ENCODE measurements at places on chromosomes 3 and 15. TPM values are rescaled to one million over a fixed set of nuclear protein-coding genes. Genes with fewer than 3 reads are reported as not detected.

TGM4 gene
- total RNA-seq, result not detected

RPLP1 gene
- total RNA-seq, result 51.5 TPM

ZBED2 gene
- total RNA-seq, result not detected

DNA sequence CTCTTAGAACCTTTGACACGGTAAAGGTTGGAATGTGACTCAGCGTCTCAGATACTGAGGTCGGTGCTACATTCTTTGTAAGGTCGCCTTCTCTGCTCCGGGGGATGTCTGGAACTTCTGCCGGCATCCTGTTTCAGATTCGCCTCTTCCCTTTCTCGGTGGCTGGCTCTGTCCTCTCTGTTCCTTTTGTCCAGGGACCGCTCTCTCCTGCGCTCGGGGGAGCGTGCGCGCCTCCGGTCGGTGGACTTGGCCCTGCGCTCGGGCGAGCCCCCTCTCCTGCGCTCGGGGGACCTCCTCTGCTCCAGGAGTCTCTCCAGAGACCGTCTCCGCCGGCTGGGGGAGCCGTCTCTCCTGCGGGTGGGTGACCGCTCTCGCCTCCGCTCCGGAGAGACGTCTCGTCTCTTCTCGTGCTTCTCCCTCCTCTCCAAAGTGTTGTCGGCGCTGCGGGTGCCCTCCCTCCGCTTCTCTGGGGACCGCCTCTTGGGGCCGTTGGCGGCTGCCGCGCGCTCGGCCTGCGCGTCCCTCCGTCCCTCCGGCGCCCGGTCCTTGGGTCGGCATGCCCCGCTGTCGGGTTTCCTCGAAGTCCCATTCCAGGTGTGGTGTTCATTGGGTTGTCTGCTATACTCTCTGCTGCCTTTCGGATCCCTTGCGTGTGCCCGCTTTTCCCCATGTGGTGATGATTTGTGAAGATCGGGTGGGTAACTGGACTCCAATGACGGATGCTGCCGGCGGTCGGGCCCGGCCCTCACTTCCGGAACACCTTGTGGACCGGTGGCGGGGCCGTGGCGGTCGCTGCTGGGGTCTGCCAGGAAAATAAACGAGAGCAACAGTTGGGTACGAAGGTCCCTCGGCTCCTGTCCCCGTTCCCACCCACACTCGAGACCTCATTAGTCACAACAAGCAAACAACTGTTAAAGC is 668.8 kb upstream of the ADAMTS9 start:
- no peak for DNase-seq

DNA sequence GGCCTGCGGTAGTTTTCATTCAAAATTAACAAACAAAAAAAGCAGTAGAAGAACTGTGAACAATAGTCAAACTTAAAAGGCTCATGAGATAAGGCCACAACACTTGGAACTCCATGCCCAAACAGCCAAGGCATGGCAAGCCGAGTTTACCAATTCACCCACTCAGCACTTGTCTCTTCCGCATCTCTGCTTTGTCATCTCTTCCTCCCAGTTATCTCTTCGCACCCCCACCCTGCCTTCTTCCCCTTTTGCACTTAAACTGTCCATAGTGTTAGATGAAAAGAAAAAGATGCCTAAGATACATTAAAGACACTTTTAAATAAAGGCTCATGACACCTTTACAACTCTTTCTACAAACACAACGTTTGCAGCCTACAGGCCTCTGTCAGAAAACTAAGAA is 11.1 kb downstream of the TLE3 start:
- no peak for DNase-seq

CHRNA7 gene
- 1.3 TPM for total RNA-seq

DNA sequence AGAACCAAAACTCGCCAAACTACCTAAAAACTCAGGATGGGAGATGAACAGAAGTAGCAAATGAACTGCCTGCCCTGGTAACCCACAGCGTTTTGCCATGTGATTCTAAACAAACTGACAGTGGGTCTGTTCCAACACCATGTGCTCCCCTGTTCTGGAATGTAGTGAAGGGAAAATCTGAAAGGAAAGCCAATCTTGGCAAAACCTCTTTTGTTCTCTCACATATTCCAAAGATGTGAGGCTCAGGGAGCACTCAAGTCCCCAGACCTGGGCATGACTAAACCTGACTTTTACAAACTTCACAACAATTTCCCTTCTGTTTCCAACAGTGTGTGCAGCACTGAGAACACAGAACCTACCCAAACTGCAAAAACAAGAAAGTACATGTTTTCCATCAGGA is 116.1 kb downstream of the IMPG2 start:
- peak; percentile 2 for DNase-seq

EMC7 gene
- 52.4 TPM for total RNA-seq

DNA sequence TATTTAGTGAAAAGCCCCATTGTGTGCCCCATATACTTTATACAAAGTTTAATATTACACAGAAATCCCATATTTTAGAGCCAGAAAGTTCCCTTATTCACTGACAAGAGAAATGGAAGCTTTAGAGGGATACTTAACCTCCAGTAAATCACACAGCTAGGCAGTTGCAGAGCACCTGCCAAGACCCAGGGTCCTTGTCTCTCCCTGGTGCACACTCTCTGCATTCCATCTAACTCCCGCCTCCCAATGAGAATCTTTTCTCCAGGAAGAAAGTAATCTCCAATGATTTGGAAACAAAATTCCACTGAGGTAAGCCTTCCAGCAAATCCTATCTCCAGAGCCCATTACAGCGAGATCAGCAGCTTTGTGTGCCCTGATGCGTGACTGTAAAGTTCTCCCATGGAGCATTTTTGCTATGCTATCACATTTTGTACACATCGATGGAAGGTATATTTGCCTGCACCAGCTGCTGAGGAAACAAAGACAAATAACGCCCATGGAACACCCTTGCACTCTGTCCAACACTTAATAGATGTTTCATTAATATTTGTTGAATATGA is 41.4 kb downstream of the ULK4 start:
- no peak for DNase-seq

GRCh38 chr3:44880284-44880683 is 5.9 kb downstream of the TGM4 start:
- DNase-seq, result no peak

CPN2 gene
- not detected for total RNA-seq

SACM1L gene
- 13.7 TPM for total RNA-seq

DNA sequence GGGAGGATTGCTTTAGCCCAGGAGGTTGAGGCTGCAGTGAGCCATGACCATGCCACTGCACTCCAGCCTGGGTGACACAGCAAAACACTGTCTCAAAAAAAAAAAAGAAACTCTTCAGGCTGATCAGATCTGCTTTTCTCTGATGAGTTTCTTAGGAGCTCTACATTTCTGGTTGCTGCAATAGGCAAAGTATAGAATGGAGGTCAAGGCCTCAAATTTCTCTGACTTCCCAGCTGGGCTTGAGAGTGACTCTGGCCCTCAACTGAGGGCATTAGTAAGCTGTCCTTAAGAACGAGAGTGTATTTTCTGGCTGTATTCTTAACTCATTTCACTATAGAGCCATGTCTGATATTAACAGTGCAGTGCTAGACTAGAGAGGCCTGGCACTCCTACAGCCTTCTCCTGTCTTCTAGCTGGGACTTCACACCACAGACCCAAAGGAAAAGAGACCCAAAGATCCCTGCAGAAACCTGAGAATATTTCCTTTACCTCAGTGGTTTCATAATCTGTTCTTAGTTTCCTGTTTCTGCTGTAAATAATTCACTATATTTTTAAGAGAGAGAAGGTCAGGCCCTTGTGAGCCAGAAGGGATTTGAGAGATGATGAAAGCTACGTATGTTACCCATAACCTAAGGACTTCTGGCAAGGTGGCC is 2.0 kb upstream of the NR1I2 start:
- no peak for DNase-seq

DNA sequence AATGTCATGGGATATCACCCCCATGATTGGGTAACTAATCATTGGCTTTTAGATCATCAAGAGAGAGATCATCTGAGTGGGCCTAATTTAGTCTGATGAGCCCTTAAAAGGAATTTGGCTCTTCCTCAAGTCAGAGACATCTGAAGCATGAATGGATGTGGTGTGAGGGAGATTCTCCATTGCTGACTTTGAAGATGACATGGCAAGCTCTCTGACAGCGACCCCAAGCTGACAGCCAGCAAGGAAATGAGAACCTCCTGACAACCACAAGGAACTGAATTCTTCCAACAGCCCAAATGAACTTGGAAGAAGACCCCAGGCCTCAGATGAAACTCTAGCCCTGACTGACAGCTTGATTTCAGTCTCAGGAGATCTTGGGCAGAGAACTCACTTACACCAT is 108.4 kb upstream of the SPATA12 start:
- DNase-seq, result no peak

GRCh38 chr3:18024715-18025114 is 282.3 kb upstream of the TBC1D5 start:
- no peak for DNase-seq

DNA sequence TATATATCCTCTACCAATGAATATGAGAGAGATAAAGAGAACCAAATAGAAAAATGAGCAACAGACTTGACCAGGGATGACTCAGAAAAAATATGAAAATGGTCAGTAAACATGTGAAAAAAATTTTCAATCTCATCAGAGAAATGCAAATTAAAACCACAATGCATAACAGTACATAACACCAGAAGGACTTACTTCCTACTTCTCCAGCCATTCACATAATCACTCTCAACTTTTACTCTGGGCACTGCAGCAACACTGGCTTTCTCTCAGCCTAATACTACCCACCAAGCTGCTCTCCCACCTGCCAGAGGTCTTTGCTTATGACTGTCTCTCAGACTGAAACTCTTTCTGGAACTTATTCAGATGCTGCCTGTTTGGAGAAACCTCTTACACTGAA is 49.4 kb downstream of the DPH6 start:
- no peak for DNase-seq

LIPH gene
- total RNA-seq, result not detected

DNA sequence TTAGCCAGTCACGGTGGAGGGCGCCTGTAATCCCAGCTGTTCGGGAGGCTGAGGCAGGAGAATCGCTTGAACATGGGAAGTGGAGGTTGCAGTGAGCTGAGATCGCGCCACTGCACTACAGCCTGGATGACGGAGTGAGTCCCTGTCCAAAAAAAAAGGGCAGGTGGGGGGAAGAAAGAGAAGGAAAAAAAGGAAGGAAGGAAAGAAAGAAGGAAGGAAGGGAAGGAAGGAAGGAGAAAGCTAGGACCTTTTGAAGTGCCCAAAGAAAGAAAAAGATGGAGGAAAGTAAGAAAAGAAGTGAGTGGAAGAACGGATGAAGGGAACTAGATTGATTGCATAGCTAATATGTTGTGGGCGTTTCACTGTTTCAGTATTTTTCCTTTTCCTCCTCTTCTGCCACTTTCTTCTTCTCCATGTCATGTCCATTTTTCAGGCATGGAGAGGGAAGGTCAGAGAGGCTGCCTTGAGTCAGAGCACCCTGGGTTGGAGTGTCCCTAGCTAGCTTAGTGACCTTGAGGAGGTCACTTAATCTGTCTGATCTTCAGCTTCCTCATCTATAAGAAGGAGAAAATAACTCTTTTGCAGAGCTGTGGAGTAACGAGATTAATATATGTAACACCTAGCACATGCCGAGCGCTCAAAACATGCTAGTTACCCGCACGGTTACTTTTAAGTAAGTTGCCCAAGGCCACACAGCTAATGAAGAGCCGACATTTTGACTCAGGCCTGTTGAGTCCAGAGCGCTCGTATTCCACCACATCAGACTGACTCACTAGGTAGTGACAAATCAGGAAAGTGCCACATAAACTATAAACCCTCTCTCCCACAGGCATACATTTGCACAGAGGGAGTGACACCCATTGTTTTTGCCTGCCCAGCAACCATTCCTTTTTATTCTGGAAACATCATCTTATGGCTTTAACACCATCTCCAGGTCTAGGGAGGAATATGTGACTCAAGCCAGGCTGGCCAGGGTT is 42.2 kb downstream of the BHLHE40 start:
- DNase-seq, result no peak

CDCP1 gene
- not detected for total RNA-seq

OR5H2 gene
- not detected for total RNA-seq

DNA sequence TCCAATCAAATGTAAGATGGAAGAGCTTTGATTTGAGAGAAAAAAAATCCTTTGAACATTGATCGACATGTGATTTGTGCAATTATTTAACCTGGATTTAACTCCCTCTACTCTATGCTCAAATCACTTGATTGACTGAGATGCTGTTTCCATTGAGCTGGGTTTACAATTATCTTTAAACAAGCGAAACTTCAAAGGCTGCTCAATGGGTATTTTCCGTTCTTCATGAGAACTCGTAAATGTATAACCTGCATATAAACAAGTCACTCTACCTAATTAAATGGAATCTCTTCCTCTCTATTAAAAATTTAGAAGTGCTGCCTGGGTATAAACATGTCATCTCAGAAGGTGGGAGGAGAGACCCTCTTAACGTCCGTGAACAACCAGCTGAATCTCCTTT is 71.9 kb downstream of the ANXA2 start:
- no peak for DNase-seq

HDC gene
- total RNA-seq, result not detected

- DNase-seq, result no peak
Observed at GRCh38 chr15:65839354-65839901, 29.9 kb upstream of the RAB11A start.

GRCh38 chr3:29612536-29612935 is 331.7 kb downstream of the RBMS3 start:
- no peak for DNase-seq

COL6A6 gene
- total RNA-seq, result not detected

COL6A5 gene
- total RNA-seq, result not detected

Data from G401 (cell line).